Fibroblast of the aortic adventitia (primary cell): ENCODE measurements at places on chromosomes 1 and 21. TPM values are rescaled to one million over a fixed set of nuclear protein-coding genes. Genes with fewer than 3 reads are reported as not detected.

The KCNT2 gene
- total RNA-seq = 8.0 and 68.1 TPM in 2 replicates

The NTRK1 gene
- total RNA-seq = 0.09 TPM in 1 of 2 replicates, not detected in the other

The INSRR gene
- total RNA-seq = 0.08 TPM in 1 of 2 replicates, not detected in the other

The ANGEL2 gene
- 21.3 and 63.4 TPM in 2 replicates for total RNA-seq

The MAEL gene
- total RNA-seq = not detected in 2 replicates

The IL12RB2 gene
- total RNA-seq = not detected in 2 replicates

The ADGRB2 gene
- total RNA-seq = 7.9 and 11.3 TPM in 2 replicates

The LIPI gene
- total RNA-seq = not detected in 2 replicates

The DENND2C gene
- total RNA-seq = 4.8 and 5.3 TPM in 2 replicates

The KCNJ15 gene
- total RNA-seq = 0.36 TPM in 1 of 2 replicates, not detected in the other

The FGR gene
- total RNA-seq = 0.18 TPM in 1 of 2 replicates, not detected in the other

The TMCC2 gene
- 2.5 and 7.0 TPM in 2 replicates for total RNA-seq

The SPRR2A gene
- not detected in 2 replicates for total RNA-seq

The RGS7 gene
- 0.63 TPM in 1 of 2 replicates, not detected in the other for total RNA-seq

The KCNE1 gene
- total RNA-seq = 0.09 and 0.74 TPM in 2 replicates

The AMY2A gene
- not detected in 2 replicates for total RNA-seq

The TRIM67 gene
- total RNA-seq = not detected in 2 replicates

The G0S2 gene
- 23.0 and 146 TPM in 2 replicates for total RNA-seq

The CADM3 gene
- 6.0 TPM in 1 of 2 replicates, not detected in the other for total RNA-seq

The DENND1B gene
- 10.1 and 19.5 TPM in 2 replicates for total RNA-seq
